NCI-H1417 treated with DMSO at 0.1 percent for 48 hours (cell line): ENCODE measurements at places on chromosomes 13 and 19.

- no peak for DNase-seq
Measured at GRCh38 chr19:29212356-29212647, 649 bp downstream of the UQCRFS1 start.

- DNase-seq: no peak
Measured at GRCh38 chr13:31793246-31793645, 53.9 kb downstream of the RXFP2 start.

GRCh38 chr19:28281676-28282075 is 931.3 kb downstream of the UQCRFS1 start:
- DNase-seq: no peak

DNA sequence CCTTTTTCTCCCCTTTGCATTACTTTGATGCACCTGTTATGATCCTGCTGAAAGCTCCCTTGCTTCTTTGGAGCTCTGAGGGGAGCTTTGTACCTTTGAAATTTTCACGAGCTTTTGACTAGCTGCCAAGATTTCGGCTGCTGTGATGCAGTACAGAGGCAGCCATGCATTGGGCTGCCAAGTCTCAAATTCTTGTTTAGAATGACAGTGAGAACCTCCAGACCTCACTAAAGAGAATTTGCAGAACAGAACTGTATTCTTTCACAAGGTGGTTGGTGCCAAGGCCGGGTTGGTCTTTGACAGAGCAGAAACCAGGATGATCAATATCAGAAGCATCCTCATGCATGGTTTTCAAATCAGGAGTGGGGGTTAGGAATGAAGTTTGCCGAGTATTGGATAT is 414.8 kb downstream of the GPC5 start:
- no peak for DNase-seq

GRCh38 chr19:55304279-55304978 is 20.6 kb downstream of the BRSK1 start:
- no peak for DNase-seq

DNA sequence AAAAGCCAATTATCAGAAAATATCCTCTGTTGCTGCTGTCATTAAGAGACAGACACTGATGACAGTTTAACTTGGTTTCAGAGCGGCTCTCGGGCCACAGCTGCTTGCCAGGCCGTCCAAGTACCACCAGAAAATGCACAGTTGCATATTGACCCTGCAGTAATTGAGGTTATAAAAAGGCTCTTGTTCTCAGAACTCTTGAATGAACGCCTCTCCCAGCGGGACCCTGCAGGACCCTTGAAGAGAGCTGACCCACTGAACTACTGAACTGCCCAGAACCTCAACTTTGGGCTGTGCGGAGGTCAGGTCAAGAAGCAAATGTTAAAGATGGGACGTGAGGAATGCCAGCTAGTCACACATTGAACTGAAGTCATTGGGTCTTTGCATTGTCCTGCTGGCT is 1559.0 kb upstream of the SLC10A2 start:
- DNase-seq: no peak

- DNase-seq: no peak
Measured at GRCh38 chr19:1274852-1275259, 474 bp upstream of the FAM174C start.

GRCh38 chr13:29987340-29987739 is 136.9 kb upstream of the UBL3 start:
- DNase-seq: no peak

- DNase-seq: no peak
Measured at GRCh38 chr13:112959206-112959605, 9.8 kb upstream of the MCF2L start.

GRCh38 chr19:55536366-55536765 is 567 bp downstream of the SBK2 start:
- DNase-seq: no peak

DNA sequence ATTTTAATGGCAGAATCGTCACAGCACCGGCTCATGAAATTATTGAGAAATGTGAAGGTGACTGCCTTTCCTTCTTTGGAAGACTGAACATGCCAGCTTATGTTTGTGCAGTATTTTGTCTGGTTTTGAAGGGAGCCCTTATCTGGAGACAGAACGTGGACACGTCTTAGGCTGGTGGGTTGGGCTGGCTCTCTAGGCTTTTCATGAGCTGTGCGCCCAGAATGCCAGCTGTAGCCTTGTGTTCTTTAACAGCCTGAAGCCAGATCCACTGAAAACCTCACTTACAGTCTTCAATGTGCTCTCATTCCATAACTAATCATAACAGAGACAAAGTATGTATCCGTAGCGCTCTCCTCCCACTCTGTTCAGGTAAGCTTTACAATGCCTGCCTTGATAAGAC is 184.4 kb upstream of the HTR2A start:
- DNase-seq: no peak

- no peak for DNase-seq
Measured at GRCh38 chr13:31929031-31929770, 102.4 kb upstream of the FRY start.

- DNase-seq: no peak
Measured at GRCh38 chr19:44857837-44858236, 11.7 kb downstream of the NECTIN2 start.
